C1 segment of cervical spinal cord (tissue), 14 donors: ENCODE measurements at places on chromosomes 6 and 20.
A peak's percentile ranks its signal among the peaks of the same experiment; 100 is the strongest.

- DNase-seq = no peak
Measured at GRCh38 chr6:45382391-45382790, 4.7 kb upstream of the SUPT3H start.

- no peak for DNase-seq
Measured at GRCh38 chr6:18692929-18693685, 306.0 kb downstream of the RNF144B start.

- DNase-seq = no peak
Measured at GRCh38 chr6:32182555-32182981, 1.5 kb downstream of the AGER start.

- DNase-seq = no peak
Measured at GRCh38 chr6:125124049-125124669, 29.4 kb upstream of the TPD52L1 start.

- no peak for DNase-seq
Measured at GRCh38 chr6:57275384-57275783, 42.0 kb upstream of the PRIM2 start.

DNA sequence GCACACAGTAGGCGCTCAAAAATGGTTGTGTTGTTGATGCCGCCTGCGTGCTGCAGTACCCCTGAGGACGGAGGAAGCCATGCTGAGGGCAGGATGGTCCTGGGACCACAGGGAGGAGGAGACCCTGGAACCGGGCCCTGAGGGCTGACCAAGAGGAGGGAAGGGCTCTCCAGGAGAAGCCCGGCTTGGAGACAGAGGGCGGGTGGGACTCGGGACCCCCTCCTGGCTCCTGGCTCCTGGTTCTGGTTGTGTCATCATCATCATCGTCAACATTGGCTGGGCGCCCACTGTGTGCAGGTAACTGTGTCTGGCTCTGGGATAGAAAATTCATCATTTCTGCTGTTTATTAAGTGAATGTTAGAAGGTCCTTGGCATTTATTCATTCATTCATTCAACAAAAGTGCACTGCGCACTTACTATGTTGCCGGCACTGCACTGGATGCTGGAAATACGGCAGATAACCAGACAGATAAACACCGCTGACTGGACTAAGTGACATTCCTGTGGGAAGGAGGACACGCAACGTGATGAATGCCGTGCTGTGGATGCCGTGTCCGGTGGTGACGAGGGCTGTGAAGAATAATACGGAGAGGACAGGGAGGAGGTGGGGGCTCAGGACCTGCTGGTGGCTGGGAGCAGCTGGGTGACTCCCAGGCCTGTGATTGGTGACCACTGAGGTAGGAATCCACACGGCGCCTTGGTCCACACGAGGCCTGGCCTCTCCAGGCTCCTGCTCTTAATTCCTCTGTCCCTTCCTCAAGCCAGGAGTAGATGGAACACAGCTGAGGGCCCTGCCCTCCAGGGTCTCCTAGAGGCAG is 35.3 kb downstream of the SPDEF start:
- no peak for DNase-seq

- no peak for DNase-seq
Measured at GRCh38 chr6:170203212-170203611, 87.7 kb downstream of the DLL1 start.

- no peak for DNase-seq
Measured at GRCh38 chr6:75524322-75524972, 30.8 kb upstream of the FILIP1 start.

DNA sequence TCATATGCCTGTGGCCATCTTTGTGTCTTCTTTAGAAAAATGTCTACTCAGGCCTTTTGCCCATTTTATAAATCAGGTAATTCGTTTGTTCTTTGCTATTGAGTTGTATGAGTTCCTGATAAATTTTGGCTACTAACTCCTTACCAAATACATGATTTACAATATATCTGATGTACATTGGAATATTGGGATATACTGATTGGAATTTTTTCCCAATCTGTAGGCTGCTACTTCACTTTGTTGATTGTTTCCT is 39.2 kb downstream of the BACH2 start:
- DNase-seq = no peak

DNA sequence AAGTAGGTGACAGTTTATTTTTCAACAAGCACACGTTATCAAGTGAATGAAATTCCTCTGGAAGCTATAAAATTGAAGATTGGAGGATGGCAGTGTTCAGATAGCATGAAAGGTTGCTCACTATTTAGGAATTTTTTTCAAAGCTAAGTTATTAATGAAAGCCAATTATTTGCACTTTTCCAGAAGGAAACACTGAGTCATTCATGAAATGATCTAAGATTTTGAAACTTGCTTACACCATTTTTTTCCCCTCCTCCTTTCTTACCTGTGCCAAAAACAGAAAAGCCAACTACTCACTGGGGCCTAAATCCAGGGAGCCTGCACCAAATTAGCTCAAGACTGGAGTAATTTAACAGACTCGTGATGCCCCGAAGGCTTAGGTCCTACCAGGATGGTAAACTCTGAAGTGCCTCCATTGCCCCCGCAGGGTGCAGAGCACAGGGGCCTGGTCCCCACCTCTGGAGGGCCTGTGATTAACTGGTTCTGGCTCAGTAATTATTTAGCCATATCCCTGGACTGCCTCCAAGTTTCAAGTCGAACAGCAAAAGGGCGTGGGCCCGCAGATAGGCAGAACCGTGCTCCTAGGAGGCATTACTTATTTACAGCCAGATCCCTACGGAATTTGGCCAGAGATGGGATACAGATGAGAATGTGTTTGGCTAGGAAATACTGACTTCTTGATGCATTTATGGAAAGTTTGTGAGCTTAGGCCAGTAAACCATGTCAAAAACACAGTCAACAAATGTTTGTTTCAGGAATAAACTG is 28.0 kb upstream of the ZNF217 start:
- no peak for DNase-seq

- DNase-seq = no peak
Measured at GRCh38 chr6:169026175-169026574, 227.5 kb downstream of the THBS2 start.

DNA sequence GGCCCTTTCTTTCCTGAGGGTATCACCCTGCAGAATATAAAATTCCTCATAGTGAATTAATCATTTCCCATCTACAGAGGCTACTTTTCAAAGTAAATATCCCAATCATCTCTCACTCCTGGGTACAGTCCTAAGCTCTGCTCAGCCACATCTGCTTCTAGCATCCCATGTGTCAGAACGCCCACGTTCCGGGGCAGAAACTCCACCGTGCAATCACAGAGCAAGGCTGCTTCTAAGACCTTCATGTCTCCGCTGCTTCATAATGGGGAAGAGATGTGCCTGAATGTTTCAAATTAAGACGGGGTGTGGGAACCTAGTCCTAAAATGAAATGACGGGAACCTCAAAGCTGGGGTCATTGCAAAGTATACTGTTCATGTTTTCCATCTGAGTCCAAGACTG is 208.8 kb upstream of the GMDS start:
- no peak for DNase-seq

- no peak for DNase-seq
Measured at GRCh38 chr6:62978920-62979319, 232.3 kb upstream of the FKBP1C start.

DNA sequence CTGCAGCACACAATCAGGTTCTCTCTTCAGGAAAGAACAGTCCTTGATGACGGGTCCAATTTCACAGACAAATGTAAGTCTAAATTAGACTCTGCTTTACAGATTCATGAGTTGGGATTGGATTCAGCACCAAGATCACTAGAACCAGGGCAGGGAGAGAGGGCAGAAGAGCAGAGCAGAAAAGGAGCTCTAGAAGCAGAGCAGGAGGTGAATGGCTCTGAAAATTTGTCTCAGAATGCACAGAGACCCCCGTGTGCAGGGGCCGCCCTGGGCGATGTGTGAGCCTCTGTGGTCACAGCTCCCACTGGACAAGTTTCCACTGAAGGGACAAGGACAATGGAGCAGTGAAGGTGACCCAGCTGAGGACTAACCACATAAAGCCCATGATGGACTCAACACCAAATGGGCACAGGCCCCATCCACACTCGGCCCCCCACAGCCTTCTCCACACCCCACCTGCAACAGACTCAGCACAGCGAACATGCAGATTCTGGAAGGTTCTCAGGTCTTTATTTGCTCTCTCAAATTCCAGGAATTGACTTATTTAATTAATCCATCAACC is 3.5 kb downstream of the HLA-B start:
- DNase-seq = no peak

GRCh38 chr20:53902968-53903651 is 167.3 kb downstream of the BCAS1 start:
- no peak for DNase-seq

GRCh38 chr6:53639520-53639919 is 26.0 kb downstream of the KLHL31 start:
- DNase-seq = no peak

GRCh38 chr6:104019075-104019753 is 840.5 kb downstream of the HACE1 start:
- no peak for DNase-seq

- DNase-seq = no peak
Measured at GRCh38 chr6:10745116-10745515, 2.5 kb upstream of the TMEM14B start.

DNA sequence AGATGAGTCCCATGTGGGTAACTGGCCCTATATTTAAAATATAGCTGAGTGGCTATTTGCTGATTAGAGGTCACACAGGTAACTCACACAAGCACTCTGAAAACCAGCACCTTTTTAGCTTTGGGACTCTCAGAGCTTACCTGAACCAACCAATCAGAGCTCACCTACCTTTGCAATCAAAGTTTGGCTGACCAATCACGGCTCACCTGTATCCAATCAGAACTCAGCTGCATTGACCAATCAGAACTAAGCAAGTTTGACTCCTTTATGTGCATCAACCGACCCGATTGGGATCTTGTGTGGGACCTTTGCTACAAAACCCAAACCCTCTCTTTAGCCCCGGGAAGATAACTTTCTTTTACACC is 106.8 kb upstream of the NXT1 start:
- DNase-seq = no peak

DNA sequence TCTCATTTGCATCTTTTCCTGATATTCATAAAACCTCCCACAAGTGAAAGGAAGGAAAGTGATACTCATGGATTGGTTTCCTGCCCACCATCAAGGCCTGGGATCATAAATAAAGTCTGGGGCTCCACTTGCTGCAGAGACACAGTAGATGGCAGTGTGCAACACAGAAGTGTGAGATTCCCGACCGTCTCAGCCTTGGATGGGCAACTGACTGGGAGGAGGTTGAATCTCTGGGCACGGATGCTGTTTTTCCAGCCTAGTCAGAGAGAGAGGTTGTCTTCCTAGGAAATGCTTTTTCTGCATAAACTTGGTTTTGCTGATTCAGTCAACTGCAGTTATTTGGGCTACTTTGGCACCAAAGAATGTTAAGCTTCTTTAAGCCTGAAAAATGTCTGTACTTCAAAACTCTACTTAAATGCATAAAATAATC is 9.9 kb upstream of the RFPL4B start:
- DNase-seq = peak; percentile 26

GRCh38 chr6:73121421-73121993 is 103.8 kb downstream of the KHDC1L start:
- no peak for DNase-seq

GRCh38 chr6:56372406-56372995 is 125.1 kb upstream of the COL21A1 start:
- DNase-seq = no peak

GRCh38 chr6:17392978-17393891 is at the start of gene CAP2:
CAP2 (plus strand) TSS chr6:17393595; CDS start chr6:17421556, 27,961 bp downstream.
- peak; percentile 46 for DNase-seq

- no peak for DNase-seq
Measured at GRCh38 chr6:107230024-107230423, 114.7 kb upstream of the BEND3 start.

- DNase-seq = no peak
Measured at GRCh38 chr6:119523556-119523955, 174.0 kb upstream of the MAN1A1 start.

GRCh38 chr6:159655409-159655988 is 37.5 kb downstream of the SOD2 start:
- no peak for DNase-seq

DNA sequence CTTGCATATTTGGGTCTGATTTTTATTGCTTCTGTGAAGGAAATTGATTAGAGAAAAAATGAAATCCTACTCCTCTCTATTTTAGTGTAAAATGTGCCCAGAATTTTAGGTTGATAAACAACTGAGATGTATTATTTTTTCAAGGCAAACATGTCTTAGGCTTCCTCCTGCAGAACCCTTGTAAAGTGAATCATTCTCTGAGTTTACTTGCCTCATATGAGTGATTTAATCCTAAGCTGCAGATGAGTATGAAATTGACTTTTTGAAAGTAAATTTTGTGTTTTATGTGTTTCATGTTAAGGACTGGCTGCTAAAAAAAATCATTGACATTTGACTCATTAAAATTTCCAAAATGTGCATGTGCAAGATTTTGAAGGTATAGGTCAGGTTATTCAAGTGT is 138.5 kb upstream of the PHACTR1 start:
- no peak for DNase-seq

- DNase-seq = no peak
Measured at GRCh38 chr20:16292226-16292880, 280.9 kb downstream of the KIF16B start.

GRCh38 chr6:32664827-32665362 is 1.6 kb downstream of the HLA-DQB1 start:
- no peak for DNase-seq

GRCh38 chr6:87484491-87484890 is 11.7 kb downstream of the SLC35A1 start:
- DNase-seq = no peak

DNA sequence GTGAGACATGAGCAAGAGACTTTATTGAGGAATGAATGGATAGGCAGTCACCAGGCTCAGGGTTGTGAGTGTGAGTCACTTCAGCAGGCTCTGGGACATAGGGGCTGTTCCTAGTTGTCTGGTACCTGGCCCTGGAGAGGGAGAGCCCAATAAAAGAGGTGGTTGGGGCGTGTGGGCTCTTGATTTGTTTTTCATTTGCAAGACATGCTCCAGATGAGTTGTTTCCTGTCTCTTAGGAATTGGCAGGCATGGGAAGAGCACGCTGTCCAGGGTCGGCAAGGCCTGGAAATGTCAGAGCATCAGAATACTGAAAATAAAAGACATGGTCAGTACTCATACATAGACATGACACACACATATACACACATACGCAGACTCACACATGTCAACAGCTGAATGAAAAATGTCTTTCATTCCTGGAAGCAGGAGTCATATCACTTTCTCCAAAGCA is 166.3 kb upstream of the SULF2 start:
- DNase-seq = no peak

GRCh38 chr20:11777387-11778205 is 140.1 kb upstream of the BTBD3 start:
- no peak for DNase-seq

- no peak for DNase-seq
Measured at GRCh38 chr20:420721-421574, 12.8 kb downstream of the RBCK1 start.

DNA sequence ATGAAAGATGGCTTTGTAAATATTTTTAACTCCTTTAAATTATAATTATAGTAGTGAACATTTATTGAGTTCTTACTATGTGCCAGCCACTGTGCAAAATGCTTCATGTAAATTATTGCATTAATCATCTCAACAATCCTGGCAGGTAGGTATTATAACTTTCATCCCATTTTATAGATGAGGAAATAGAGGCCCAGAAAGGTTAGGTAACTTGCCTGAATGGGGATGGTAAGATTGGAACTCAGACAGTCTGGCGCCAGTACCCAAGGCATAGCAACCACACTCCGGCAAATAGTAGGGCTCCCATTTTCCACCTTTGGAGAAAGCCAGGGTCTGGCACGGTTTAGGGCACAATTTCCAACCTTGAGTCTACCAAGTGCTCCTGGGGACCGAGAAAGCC is 129.8 kb downstream of the VEGFA start:
- no peak for DNase-seq
